ENCODE measurements at places on chromosomes 3 and 15. TPM values are rescaled to one million over a fixed set of nuclear protein-coding genes. Genes with fewer than 3 reads are reported as not detected.
A peak's percentile ranks its signal among the peaks of the same experiment; 100 is the strongest.

- no peak overlapping the region for H3K4me3 ChIP-seq
- no peak overlapping the region for H3K27ac ChIP-seq
- no peaks in the 10 kb centered on the region for H3K4me1 ChIP-seq
- no peaks in the 10 kb centered on the region for H3K36me3 ChIP-seq
Measured at GRCh38 chr3:132593947-132594323, 3.1 kb upstream of the ACKR4 start.

GRCh38 chr15:48394970-48395369 is 63.7 kb downstream of the DUT start:
- H3K4me3 ChIP-seq = no peak overlapping the region
- H3K36me3 ChIP-seq = no peaks in the 10 kb centered on the region
- H3K27me3 ChIP-seq = no peaks in the 10 kb centered on the region
- DNase-seq = peak; percentile 86
- peak overlapping the region; percentile 89 for H3K27ac ChIP-seq

GRCh38 chr3:104873331-104873730 is 493.4 kb upstream of the ALCAM start:
- no peak overlapping the region for H3K4me3 ChIP-seq
- no peaks in the 10 kb centered on the region for H3K27me3 ChIP-seq
- DNase-seq = no peak
- no peaks in the 10 kb centered on the region for H3K36me3 ChIP-seq

- no peak overlapping the region for H3K4me3 ChIP-seq
- DNase-seq = no peak
- no peaks in the 10 kb centered on the region for H3K27me3 ChIP-seq
- no peaks in the 10 kb centered on the region for H3K36me3 ChIP-seq
- H3K27ac ChIP-seq = no peak overlapping the region
- peaks cover 31% of the 10 kb centered on the region for H3K4me1 ChIP-seq
Measured at GRCh38 chr15:70492240-70493177, 270.8 kb downstream of the UACA start.

DNA sequence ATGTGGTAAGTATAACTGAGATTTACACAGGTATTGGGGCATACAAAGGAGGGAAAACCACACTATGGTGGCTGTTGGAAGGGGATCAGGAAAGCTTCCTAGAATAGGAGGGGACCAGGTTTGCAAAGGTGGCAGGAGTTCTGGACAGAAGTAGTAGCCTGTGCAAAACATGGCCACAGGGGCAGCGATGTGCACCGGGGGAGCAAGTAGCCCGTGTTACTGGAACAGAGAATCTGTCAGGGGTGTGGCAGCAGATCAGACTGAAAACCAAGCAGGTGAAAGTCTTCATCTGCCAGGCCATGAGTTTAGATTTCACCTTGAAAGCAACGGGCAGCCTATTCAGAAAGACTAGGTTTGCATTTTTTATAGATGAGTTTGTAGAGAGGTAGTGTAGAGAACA is 182.3 kb upstream of the LPP start:
- no peak for DNase-seq
- H3K4me1 ChIP-seq = peaks cover 6% of the 10 kb centered on the region
- no peaks in the 10 kb centered on the region for H3K36me3 ChIP-seq
- H3K4me3 ChIP-seq = no peak overlapping the region
- no peaks in the 10 kb centered on the region for H3K27me3 ChIP-seq

GRCh38 chr3:48215466-48215865 is 7.8 kb upstream of the CAMP start:
- DNase-seq = no peak
- H3K27ac ChIP-seq = peak overlapping the region; percentile 85
- H3K27me3 ChIP-seq = no peaks in the 10 kb centered on the region
- H3K4me1 ChIP-seq = peaks cover 30% of the 10 kb centered on the region

- H3K4me1 ChIP-seq = peaks cover 40% of the 10 kb centered on the region
- H3K4me3 ChIP-seq = no peak overlapping the region
- H3K27ac ChIP-seq = peak overlapping the region; percentile 67
- H3K27me3 ChIP-seq = no peaks in the 10 kb centered on the region
- H3K36me3 ChIP-seq = no peaks in the 10 kb centered on the region
Measured at GRCh38 chr15:64247906-64248541, 85.2 kb upstream of the PPIB start.

The POMGNT2 gene
- 26.8 TPM for total RNA-seq

The KNL1 gene
- 3.4 TPM for total RNA-seq

The PDZRN3 gene
- 75.9 TPM for total RNA-seq

The CTXN2 gene
- not detected for total RNA-seq

All from vagina (tissue), 2 donors.